ENCODE measurements at places on chromosomes 2 and 18. TPM values are rescaled to one million over a fixed set of nuclear protein-coding genes. Genes with fewer than 3 reads are reported as not detected.

DNA sequence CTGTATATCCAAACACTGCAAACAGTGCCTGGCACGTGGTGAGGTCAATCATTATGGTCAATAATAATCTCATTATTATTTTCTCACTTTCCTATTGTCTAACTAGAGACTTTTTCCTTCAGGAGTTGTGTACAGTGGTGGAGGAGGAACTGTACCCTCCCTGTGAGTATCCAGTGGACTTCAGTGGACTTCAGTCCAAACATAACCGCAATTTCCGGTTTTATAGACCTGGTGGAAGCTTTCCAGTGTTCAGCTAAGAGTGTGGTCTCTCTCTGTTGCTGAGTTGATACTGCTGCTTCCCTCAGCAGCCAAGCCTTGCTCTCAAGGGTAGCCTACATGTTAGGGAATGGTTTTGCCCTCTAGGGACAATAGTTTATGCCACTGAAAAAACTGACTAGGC lies 447.1 kb downstream of the TMEM182 start:
- H3K4me3 ChIP-seq = no peak overlapping the region
- H3K36me3 ChIP-seq = no peaks in the 10 kb centered on the region
- no peak for DNase-seq
- H3K27ac ChIP-seq = no peak overlapping the region

- no peaks in the 10 kb centered on the region for H3K27me3 ChIP-seq
- H3K4me3 ChIP-seq = no peak overlapping the region
- no peaks in the 10 kb centered on the region for H3K4me1 ChIP-seq
- DNase-seq = no peak
- H3K36me3 ChIP-seq = peaks cover 3% of the 10 kb centered on the region
Measured at GRCh38 chr2:43894743-43895142, 56.0 kb downstream of the ABCG8 start.

GRCh38 chr2:160407393-160408172 lies 86.0 kb downstream of the RBMS1 start:
- H3K27me3 ChIP-seq = no peaks in the 10 kb centered on the region
- H3K4me3 ChIP-seq = peak overlapping the region; percentile 86
- peaks cover 37% of the 10 kb centered on the region for H3K4me1 ChIP-seq
- H3K36me3 ChIP-seq = no peaks in the 10 kb centered on the region

GRCh38 chr2:208406474-208407451 lies at the start of gene PTH2R:
Gene PTH2R (plus strand): TSS chr2:208406792. CDS start chr2:208407044, 252 bp downstream.
- peak within 1 kb of the TSS; percentile 28 for H3K4me3 ChIP-seq
- H3K4me1 ChIP-seq = peaks cover 13% of the 10 kb centered on the region
- H3K27ac ChIP-seq = no peak within 1 kb of the TSS
- H3K36me3 ChIP-seq = no peaks in the 10 kb centered on the region
- peaks cover 58% of the 10 kb centered on the region for H3K27me3 ChIP-seq

DNA sequence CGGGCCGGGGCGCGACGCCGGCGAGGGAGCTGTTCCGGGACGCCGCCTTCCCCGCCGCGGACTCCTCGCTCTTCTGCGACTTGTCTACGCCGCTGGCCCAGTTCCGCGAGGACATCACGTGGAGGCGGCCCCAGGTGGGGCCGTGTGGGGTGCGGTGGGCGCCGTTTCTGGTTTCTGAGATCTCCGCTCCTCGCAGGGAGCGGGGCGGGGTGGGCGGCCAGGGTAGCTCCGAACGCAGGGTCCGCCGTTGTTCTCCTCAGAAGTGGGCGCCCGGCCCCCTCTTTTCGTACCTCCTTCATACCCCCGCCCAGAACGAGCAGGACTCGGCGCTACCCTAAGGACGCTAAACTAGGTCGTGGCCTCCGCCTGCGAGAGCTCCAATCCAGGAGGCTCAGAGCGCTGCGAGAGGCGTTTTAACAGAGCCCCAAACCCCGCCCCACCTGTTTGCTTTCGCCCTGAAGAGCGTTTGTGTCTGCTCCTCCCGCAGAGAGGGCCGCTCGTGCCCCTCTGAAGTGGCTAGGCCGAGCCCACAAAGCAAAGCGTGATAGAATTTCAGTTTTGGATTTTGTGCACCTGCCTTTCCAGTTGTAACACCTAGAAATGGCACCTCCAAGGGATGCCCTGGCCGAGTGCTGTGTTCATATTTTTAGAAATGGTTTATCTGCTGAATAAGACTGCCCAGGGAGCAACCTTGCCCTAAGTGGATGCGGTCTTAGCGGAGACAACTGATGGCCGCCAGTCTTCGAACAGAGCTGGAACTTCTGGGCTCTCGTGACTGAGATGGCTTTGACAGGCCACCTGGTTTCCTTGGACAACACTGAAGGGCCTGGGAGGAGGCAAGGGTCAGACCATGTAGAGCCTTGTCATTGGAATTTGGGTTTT lies 626 bp downstream of the CAPN10 start:
- peak overlapping the region; percentile 66 for H3K27ac ChIP-seq
- H3K36me3 ChIP-seq = no peaks in the 10 kb centered on the region
- H3K4me1 ChIP-seq = peaks cover 21% of the 10 kb centered on the region

The SERPINB11 gene
- not detected for total RNA-seq

The KANSL3 gene
- 26.7 TPM for total RNA-seq

The TXNDC2 gene
- total RNA-seq = not detected
